Sigmoid colon (tissue), 7 donors: ENCODE measurements at places on chromosomes 12 and 14.
A peak's percentile ranks its signal among the peaks of the same experiment; 100 is the strongest.

- no peak for DNase-seq
Measured at GRCh38 chr12:129675947-129676346, 227.9 kb downstream of the TMEM132D start.

DNA sequence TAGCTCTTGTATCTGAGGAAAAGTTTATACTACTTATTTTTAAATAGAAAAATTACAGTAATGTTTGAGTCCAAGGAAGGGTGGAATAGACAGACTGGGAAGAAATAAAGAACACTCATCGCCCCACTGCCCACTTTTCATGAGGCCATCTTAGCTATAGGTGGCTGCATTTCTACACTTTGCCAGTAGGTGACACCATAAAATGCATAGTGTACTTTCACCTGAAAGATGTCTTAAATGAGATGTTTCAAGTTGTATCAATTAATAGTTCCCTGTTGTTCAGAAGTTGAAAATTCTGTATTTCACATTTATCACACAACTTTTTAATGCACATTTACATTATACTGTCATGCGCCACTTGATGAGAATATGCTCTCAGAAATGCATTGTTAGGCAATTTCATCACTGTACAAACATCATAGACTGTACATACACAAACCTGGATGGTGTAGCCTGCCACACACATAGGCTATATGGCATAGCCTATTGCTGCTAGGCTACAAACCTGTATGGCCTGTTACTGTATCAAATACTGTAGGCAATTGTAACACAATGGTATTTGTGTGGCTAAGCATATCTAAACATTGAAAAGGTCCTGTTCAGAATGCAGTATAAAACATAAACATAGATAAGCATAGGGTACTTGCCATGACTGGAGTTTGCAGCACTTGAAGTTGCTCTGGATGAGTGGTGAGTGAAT is 27.6 kb downstream of the PMCH start:
- no peak for DNase-seq

DNA sequence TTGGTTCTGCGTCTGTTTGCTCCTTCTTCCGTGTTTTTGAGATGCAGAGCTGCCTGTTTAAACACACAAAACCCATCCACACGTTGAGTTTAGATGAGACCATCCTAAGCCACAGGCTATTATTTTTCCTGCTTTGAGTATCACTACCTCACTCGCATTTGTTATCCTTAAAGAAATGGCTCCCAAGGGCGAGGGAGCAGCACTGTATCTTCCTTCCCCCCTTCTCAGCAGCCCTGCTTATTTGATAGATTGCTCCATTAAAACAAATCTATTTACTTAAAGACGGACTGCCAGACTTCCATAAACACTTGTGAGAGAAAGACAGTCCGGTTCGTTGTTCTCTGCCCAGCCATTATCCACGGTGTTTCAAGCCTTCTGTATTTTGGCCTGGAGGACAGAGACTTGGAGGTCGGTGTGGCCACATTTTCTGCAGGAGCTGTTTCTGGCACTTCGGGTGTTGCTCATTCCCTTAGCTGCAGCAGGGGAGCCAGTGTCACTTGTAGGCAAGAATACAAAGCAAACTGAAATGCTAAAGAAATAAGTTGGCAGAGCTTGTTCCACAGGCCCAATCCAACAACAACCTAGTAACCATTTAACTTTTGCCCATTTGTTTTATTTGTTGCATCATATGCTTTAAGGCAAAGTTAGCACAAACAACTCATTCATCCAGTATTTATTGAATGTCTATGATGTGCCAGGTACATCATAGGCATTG is 275.4 kb downstream of the TTC6 start:
- no peak for DNase-seq

DNA sequence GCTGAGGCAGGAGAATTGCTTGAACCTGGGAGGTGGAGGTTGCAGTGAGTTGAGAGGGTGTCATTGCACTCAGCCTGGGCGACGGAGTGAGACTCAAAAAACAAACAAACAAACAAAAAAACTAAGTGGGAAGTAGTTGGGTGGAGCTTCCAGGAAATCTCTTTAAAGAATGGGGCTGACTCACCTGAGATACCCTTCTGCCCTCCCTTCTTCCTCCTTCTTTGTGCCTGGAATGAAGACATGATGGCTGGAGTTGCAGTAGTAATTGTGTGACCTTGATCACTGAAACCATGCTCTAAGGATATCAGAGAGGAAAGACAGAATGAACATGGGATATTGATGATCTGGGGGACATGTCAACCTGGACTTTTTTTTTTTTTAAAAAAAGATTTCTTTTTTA is 87.6 kb upstream of the MED13L start:
- no peak for DNase-seq

DNA sequence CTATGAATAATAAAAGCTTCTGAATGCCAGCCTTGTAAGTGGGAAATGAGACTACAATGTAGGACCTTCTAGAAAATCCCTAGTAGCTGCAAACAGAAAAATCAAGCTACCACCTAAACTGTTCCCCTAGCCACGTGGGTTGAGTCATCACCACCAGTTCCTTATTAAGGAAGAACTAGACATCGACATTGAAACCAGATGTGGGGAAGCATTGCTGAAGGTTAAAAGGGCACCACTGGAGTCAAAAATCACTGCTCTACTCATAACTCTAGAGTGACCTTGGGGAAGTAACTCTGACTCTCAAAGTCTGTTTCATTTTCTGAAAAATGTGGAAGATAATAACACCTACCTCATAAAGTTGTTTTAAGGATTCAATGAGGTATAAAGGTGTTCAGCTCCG is 9.4 kb upstream of the CNIH1 start:
- no peak for DNase-seq

- no peak for DNase-seq
Measured at GRCh38 chr12:24012528-24012927, 63.1 kb upstream of the SOX5 start.

DNA sequence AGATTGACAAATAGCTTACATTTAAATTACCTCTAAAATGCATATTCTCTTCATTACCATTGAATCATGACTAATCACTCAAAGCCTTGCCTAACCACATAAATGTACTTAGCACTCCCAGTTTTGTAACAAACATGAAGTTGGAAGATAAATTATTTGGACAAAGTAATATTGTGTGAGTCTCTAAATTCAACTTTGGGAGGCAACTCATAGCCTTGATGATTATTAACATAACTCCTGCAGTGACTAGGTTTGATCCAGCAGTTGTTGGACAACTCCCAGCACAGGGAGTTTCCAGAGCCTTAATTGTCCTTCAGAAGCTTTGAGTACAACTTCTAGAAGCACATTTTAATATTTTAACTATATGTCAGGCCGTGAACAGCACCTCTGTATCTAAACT is 153.4 kb upstream of the PDZRN4 start:
- no peak for DNase-seq

DNA sequence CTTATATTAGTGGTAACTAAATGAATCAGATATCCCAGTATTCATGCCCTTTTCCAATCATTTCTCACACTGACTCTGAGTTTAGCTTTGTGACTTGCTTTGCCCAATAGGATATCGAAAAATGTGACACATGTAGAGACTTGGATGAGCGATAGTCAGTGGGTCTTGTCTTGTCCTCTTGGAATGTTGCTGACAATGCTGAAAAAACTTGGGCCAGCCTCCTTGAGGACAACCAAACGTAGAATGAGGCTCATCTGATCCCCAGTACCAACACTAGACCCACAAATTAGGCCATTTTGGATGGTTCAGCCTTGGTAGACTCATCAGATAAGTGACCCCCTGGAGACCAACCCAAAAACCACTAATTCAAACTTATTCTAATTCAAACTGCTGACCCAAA is 351.0 kb downstream of the GRIN2B start:
- no peak for DNase-seq

- no peak for DNase-seq
Measured at GRCh38 chr12:112184056-112184887, 58.9 kb downstream of the TRAFD1 start.

- DNase-seq: no peak
Measured at GRCh38 chr12:78028426-78028825, 197.7 kb downstream of the NAV3 start.

- no peak for DNase-seq
Measured at GRCh38 chr14:35959835-35960234, 133.7 kb downstream of the BRMS1L start.

DNA sequence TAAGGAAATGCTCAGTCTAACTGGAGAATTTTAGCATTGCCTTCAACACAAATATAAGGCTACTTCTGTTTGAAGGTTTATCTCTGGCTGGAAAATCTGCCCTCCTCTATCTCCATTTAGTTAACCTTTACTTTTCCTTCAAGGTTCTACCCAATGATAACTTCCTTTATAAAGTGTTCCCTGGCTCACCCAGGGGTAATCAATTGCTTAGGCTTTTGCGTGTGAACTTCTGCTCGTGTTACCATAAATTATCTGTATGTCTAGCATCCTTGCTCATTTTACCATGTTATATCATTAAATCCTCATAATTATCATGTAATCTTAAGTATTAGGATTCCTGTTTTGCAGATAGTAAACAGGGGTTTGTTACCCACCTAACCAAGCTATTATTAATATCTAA is 114.3 kb upstream of the FGD4 start:
- DNase-seq: no peak

GRCh38 chr14:104315169-104315568 is 176.8 kb downstream of the KIF26A start:
- DNase-seq: peak; percentile 55

DNA sequence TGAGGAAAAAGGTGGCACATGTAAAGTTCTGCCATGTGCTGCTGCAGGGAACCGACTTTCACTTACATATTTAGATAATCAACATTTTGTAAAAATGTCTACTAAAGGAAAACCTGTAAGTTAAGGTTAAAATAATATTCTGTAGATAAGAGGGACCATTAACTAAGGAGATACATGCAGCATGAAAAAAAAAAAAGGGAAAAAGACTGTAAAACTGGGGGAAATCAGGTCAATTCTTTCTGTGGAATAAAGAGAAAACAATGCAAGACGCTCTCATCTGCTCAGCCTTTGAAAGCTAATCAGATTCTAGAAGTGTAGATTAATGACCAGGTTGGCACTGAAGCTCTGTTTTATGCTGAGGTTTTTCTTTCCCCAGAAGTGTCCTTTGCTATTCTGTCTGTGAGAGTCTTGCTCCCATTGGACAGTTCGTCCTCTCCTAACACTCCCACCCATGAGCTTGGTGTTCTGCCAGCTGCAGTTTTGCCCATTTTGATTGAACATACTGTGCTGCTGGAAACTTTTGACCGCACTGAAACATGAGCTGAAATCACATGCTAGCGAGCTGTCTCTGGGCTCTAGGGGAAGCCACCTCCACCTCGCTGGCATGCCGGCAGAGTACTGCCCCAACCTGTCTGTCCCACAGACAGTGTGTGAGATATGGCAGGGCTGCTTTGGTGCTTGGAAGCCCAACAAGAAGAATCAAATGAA is 39.7 kb downstream of the PPTC7 start:
- DNase-seq: peak; percentile 98

GRCh38 chr14:28671425-28671824 is 95.2 kb upstream of the FOXG1 start:
- DNase-seq: no peak

GRCh38 chr14:103434868-103435442 is 49.7 kb downstream of the MARK3 start:
- no peak for DNase-seq

GRCh38 chr14:91012045-91012444 is 48.4 kb downstream of the RPS6KA5 start:
- DNase-seq: no peak

DNA sequence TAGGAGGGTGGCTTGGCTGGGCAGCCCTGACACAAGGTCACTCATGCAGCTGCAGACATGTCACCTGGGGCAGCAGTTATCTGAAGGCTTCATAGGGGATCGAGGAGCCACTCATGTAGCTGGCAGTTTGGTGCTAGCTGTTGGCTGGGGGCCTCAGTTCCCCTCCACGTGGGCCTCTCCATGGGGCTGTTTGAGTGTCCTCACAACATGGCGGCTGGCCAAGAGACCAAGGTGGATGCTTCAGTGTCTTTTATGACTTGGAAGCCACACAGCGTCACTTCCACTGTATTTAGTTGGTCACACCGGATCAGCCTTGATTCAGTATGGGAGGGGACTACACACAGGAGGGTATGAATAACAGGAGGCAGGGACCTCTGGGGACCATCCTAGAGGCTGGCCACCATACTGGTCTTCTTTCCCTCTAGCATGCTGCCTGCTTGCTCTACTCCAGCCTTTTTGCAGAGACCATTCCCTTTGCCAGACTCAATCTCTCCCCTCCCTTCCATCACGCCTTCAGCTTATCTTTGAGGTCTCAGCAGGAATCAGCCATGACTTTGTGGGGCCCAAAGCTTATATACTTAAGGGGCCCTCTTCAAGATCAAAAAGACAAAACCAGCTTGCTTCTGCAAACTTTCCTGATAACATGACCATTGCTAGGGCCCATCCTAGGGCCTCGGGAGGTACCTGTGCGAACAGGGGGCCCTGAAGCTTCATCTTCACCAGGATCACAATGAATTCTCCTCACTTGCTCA is 53.4 kb downstream of the RPH3A start:
- DNase-seq: no peak

- no peak for DNase-seq
Measured at GRCh38 chr14:68521557-68521901, 271.3 kb downstream of the ZFP36L1 start.

- peak; percentile 75 for DNase-seq
Measured at GRCh38 chr12:117441751-117442150, 80.3 kb upstream of the NOS1 start.

DNA sequence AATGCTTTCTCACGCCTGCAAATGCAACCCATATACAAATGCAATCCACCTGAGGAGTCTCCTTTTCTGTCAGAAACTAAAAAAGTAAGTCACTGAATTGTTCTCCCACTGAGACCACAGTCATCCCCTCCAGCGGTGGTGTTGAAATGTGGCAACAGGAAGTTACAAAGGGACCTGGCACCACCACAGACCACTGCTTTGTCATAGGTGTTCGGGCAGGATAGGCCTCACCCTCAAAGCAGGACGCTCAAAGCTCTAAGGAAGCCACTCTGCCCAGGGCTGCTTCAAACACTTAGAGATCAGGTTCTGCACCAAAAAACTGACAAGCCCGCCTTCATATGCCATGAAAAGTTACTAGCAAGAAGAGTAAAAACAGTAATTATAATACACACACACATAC is 11.3 kb downstream of the PHLDA1 start:
- no peak for DNase-seq

- DNase-seq: peak; percentile 27
Measured at GRCh38 chr12:122869207-122869973, 26.5 kb downstream of the VPS37B start.
